ENCODE measurements at places on chromosomes 5 and 9.

DNA sequence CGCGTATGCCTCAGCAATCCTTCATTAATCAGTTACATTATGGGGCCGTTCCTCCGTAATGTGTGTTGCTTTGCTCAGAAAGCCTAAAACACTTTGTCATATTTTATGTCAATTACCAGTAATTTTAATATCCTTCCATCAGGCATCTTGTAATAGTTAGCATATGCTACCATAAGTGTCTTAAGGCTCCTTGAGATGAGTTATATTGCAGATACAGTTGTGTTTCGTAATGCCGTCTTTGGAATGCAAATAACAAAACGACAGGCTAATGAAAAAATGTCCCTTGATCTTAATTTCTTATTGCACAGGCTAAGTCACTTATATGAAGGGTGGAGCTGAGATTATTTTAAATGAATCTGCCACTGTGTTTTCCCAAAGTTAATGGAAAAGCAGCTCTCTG is 50.5 kb downstream of the TBCA start:
- DNase-seq: no peak

- no peak for DNase-seq
Observed at GRCh38 chr9:5621327-5621726, 7.6 kb upstream of the RIC1 start.

GRCh38 chr9:133981958-133982681 is 10.0 kb downstream of the VAV2 start:
- DNase-seq: no peak

GRCh38 chr5:177311392-177311722 is 341 bp downstream of the MXD3 start:
- DNase-seq: no peak

- DNase-seq: no peak
Observed at GRCh38 chr9:95044731-95045508, 272.6 kb downstream of the FANCC start.

DNA sequence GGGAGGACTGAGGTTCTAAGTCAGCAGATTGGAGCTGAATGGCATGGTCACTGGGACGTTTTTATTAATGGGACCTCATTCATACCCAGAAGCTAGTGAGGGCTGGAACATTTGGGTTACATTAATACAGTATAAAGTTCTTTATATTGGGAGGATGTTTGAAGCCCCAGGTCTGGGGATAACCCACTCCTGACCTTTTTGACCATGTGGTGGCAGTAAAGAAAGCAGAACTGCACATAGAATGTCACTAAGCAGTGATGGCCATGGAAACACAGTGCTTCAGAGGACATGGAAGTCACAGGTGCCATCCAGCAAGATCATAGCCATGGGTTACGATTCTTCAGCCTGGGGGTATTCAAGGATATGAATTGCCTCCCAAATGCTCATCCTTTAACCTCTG is 176.0 kb downstream of the ATP10B start:
- DNase-seq: no peak

DNA sequence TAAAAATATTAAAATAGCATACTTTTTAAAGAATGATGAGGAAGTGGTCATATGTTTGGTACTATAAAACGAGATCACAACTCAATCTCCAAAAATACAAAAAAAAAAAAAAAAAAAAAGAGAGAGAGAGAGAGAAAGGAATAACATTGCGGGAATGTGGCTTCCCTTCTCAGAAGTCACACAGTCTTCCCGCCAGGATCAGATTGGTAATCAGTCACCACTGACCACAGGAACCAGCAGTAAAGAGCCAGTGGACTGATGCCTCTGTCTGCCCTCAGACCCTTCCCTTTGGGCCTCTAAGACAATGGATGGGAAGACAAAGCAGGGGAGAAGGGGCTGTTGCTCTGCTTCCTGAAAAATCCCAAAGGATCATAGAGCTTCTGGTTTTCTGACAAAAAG is 104.9 kb downstream of the KLHL3 start:
- DNase-seq: no peak

Data from AML-193 (cell line).